Smooth muscle cell of the pulmonary artery (primary cell): ENCODE measurements at places on chromosomes 7 and 10. TPM values are rescaled to one million over a fixed set of nuclear protein-coding genes. Genes with fewer than 3 reads are reported as not detected.

ACTL6B gene
- not detected in 2 replicates for total RNA-seq

PYROXD2 gene
- 16.9 and 22.9 TPM in 2 replicates for total RNA-seq

OR2A42 gene
- total RNA-seq: 0.03 TPM in 1 of 2 replicates, not detected in the other

LIPK gene
- total RNA-seq: not detected in 2 replicates

HOXA3 gene
- 4.4 and 5.8 TPM in 2 replicates for total RNA-seq

SH2D4B gene
- 0.07 TPM in 1 of 2 replicates, not detected in the other for total RNA-seq

LMOD2 gene
- not detected in 2 replicates for total RNA-seq

GCK gene
- total RNA-seq: 1.0 and 1.4 TPM in 2 replicates

BMPR1A gene
- 55.2 and 60.5 TPM in 2 replicates for total RNA-seq
